ENCODE measurements at places on chromosomes 2 and 18.
A peak's percentile ranks its signal among the peaks of the same experiment; 100 is the strongest.

- no peak for DNase-seq
Observed at GRCh38 chr2:85590950-85591349, 4.6 kb upstream of the RNF181 start.

GRCh38 chr2:33426666-33427231 lies 49.7 kb upstream of the RASGRP3 start:
- DNase-seq = no peak

- no peak for DNase-seq
Observed at GRCh38 chr2:149487189-149487588, 100.4 kb downstream of the MMADHC start.

- no peak for DNase-seq
Observed at GRCh38 chr2:21217442-21217841, 93.7 kb downstream of the TDRD15 start.

- no peak for DNase-seq
Observed at GRCh38 chr2:121147766-121148165, 137.2 kb downstream of the TFCP2L1 start.

- no peak for DNase-seq
Observed at GRCh38 chr2:208077276-208077675, 47.0 kb downstream of the CRYGD start.

- DNase-seq = peak; percentile 87
Observed at GRCh38 chr2:238970553-238971081, 122.7 kb downstream of the TWIST2 start.

GRCh38 chr18:28884304-28884703 lies 707.4 kb upstream of the CDH2 start:
- no peak for DNase-seq

DNA sequence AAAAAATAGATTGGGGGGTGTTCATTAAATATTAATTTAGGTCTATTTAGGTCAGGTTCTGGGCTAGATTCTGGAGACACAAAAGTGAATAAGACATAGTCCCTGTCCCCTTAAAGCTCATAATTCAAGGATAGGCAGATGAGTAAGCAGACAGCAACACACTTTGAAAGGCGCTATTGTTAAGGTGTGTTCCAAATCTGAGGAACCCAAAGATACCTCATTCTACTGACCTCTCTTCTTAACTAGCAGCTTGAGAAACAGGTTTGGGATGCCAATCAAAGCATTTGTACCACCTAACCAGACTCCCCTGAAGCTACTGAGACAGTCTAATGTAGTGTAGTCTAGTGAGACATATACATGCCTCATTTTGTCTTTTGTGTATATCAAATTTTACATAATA lies 34.8 kb downstream of the SEMA4F start:
- no peak for DNase-seq

GRCh38 chr2:227472265-227473121 lies 537 bp downstream of the AGFG1 start:
- peak; percentile 82 for DNase-seq

DNA sequence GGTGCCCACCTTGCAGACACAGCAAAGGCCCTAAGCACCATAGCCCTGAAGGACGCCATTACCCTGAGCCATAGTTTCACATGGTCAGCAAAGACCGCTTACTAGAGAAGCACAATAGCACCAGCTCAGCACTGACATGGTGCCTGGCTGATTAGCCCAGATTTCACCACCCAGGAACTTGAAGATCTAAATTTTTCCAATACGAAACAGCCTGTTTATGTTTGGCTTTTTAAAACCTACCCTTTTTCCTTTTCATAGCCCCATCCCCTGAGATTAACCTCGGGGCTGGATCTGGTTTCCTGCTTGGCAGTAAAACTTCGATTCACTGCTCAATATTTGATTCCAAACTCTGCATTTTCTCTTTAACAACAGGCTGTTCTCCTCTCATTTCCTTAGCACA lies 158.5 kb upstream of the PID1 start:
- no peak for DNase-seq

DNA sequence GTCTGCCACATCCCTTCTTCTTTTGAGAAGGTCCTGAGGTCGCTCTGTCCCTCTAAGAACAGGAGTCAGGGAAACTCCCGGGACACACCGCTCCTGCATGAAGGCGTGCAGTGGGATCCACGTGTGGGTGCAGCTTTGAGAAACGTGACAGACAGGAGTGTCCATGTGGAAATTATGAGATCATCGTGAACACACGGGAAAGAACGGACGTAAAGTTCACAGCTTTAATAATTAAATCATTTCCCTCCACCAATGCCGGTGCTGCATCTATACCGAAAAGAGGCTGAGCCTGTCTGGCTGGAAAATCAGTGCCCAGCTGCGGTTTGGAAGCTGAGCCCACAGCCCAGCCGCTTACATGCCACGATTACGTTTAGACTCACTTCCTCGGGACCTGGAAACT lies 372.4 kb upstream of the SALL3 start:
- DNase-seq = no peak

GRCh38 chr2:98771264-98771663 lies 40.3 kb upstream of the MGAT4A start:
- no peak for DNase-seq

Data from GM20000 (cell line).